ENCODE measurements at places on chromosomes 7 and 10.

- DNase-seq: no peak
Observed at GRCh38 chr7:94127026-94127425, 122.9 kb upstream of the BET1 start.

DNA sequence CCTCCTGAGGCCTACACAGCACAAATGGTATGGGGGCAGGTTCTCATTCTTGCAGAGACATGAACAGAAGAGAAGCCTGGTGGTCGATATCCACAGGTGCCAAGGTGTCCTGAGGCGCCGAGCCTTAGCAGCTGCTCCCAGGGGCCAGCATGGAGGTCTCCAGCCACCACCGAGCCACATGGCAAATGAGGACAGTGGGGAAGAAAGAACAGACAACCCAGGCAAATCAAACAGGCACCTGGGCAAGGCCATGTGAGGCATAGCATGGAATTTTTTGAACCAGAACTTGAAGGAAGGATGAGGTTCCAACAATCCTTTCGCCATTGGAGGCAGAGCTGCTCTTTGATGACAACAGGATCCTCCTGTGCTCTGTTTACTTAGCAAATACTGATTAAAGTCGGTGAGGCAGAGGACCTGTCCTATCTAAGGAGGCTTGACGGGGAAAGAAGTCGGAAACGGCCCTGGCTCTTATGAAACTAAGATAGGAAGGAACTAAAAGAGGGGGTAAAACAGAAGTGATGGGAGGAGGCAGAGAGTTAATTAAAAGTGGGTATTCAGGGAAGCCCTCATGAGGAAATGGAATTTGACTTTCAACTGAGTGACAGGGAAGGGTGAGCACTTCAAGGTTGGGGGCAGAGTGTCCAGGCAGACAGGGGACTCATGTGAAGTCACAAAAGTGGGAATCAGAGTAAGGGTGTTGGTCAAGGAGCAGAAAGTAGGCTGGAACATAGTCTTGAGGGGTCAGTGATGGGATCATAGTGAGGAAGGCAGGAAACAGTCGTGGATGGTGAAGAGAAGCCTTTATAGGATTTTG is 8.6 kb upstream of the CALML3 start:
- no peak for DNase-seq

- DNase-seq: no peak
Observed at GRCh38 chr7:24965831-24966708, 13.9 kb downstream of the OSBPL3 start.

DNA sequence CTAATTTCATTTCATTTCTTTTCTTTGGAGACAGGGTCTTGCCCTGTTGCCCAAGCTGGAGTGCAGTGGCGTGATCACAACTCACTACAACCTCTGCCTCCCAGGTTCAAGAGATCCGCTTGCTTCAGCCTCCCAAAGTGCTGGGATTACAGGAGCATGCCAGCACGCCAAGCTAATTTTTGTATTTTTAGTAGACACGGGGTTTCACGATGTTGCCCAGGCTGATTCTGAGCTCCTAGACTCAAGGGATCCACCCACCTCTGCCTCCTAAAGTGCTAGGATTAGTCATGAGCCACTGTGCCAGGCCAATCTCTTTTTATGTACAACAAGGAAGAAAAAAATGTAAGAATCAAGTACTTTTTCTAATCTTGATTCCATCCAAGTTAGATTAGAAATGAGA is 10.7 kb upstream of the KMT2E start:
- no peak for DNase-seq

DNA sequence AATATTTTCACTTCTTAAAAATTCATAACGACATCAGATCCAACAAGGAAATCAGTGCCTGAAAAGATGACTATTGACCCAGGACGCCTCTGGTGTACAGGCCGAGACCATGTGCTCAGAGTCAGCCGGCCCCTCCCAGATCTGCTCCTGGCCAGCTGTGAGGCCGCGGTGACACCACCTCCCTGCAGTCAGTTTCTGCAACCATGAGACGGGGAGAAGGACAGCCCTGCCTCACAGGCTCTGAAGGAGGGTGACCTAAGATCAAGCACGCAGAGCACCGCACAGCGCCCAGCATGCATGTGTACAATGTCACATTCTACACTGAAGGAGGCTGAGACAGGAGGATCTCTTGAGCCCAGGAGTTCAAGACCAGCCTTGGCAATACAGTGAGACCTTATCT is 2.6 kb upstream of the GPER1 start:
- no peak for DNase-seq

DNA sequence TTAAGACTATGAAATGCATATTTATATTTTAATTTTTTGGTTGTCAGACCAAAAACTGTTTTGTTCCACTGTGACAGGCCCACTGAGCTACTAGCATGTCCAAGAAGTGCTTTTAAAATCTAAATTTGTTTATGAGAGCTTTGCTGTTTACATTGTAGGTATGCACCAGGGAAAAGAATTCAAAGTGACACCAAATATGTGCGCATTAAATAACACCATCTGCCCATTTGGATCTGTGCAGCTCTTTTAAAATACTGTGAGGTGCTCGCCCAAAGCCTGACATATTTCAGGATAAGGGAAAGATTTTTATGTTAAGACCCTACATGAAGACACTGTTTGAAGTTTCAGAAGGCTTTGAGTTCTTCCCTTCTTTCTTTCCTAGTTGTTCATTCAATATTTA is 162.9 kb downstream of the ST7 start:
- DNase-seq: no peak

DNA sequence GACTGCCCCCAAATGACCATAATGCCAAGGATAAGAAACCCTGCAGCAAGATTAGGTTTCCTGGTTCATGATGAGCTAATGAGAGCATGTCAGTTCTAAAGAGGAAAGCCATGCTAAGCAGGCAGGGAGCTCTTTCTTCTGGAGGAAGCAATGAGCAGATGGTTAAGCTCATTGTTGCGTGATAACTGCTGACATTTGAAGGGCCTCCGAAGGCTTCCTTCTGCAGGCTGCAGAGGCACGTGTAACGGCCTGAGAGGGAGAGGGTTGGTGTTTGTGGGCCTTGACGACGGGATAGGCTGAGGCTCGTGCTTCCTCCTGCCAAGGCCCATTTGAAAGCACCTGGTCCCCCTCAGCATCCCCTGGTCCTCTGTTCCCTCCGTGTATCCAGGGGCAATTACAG is 63.5 kb upstream of the BTBD16 start:
- DNase-seq: no peak

DNA sequence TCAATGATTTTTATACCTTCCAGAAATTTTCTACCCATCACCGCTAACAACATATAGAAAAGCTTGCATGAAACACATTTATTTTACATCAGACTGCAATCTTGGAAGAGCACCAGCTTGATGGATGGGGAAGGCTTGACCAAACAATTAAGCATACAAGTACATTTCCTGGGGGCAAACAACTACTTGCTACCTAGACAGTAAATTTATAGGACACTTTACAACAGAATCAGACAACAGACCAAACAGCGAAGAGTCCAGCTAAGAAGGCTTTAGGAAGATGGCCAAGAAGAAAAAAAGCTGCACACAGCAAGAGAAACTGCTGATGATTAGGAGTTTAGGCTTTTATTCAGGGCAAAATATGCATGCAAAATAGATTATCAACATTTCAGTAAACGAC is 8.0 kb downstream of the AASS start:
- no peak for DNase-seq

DNA sequence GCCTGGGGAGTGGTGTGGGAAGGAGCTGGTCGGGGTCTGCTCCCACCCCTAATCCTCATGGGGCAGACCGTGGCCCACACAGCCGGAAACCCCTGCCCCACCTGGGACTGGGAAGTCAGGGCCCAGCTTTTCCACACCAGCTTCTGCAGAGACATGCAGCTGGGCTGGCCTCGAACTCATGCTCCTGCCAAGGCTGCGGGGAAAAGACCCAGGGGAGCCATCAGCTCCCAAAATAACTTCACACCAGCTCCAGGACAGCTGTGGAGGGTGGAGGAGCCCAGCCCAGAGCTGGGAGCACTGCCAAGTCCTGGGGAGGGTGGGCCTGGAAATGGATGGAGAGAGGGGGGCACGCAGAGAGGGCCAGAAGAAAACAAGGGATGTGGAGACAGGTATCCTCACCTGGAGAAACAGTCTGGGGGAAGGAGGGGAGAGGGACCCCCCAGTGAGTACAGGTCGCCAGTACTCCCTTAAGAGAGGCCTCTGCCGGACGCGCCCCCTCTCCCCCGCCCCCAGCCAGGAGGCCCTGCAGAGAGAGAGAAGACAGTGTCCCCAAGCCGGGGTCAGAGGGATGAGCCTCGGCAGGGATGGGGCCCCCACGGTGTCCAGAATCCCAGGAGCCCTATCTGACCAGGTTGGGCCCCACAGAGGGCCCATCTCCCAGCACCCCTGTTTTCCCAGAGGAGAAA is 11.5 kb upstream of the GRIFIN start:
- DNase-seq: no peak

DNA sequence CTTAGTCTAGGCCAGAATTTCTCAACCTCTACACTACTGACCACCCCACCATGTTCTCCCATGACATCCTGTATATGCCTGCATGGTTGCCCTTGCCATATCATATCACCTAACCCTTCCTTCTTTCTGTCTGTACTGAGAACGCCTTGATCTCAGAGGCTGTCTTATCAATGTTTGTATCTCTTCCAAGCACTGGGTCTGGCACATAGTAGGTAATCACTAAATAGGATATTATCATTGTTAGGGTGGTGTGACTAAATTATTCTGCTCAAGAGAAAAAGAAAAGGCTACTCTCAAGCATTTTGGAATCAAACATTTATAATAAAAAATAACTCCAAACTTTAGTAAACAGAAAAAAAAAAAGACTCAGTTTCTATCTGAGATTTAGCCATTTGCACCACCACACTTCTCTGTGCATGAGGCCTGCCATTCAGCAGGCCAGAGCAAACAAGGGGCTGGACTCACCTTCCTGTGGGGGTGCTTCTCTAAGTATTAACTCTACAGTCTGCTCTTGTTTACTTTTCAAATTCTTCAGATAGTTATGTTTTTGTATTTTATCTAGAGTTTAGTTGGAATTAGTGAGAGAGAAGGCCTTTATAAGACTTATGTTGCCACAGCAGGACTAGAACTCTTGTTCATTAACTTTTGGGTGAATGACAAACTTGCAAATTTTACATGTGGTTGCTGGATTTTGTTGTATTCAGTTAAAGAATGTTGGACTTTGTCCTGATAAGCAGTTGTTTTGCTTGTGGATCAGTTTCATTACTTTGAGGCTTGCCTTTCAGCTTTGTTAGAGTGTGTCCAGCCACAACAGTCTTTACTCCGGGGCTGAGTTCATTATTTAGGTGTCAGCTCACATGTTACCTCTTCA is 5.4 kb downstream of the AGBL3 start:
- no peak for DNase-seq

GRCh38 chr7:767580-767940 is 40.5 kb upstream of the PRKAR1B start:
- no peak for DNase-seq

DNA sequence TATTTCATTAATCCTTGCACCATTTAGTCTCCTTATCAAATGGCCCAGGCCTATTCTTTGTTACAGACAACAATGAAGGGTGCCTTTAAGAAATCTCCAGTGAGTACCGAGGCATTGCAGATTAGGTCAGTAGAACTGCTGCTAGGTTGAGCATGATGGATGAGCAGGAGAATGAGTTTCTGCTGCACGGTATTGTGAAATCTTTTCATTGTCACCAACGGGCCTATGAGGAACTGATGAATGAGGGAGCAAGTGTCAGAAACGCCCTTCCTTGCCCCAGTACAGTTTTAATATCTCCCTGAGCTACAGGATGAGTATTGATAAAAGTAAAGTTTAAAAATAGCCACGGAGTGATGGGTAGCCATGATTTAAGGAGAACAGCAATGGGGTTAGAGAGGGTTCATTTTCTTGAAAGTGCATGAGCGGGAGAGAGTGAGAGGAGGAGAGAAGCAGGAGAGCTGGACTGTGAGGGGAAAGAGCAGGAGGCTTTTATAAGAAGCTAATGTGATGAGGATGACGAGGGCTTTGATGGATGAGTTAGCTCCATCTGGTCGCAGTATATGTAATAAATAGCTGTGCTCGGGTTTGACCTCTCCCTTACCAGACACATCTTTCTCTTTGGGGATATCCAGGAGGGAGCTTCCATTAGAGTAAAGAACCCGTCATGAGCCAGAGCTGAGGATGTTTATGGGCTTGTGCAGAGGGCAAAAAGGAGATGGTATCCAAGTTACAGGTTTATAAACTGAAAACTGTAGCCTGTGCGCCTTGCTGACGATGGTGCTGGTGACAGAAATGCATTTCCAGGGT is 526.1 kb downstream of the LRMDA start:
- no peak for DNase-seq

DNA sequence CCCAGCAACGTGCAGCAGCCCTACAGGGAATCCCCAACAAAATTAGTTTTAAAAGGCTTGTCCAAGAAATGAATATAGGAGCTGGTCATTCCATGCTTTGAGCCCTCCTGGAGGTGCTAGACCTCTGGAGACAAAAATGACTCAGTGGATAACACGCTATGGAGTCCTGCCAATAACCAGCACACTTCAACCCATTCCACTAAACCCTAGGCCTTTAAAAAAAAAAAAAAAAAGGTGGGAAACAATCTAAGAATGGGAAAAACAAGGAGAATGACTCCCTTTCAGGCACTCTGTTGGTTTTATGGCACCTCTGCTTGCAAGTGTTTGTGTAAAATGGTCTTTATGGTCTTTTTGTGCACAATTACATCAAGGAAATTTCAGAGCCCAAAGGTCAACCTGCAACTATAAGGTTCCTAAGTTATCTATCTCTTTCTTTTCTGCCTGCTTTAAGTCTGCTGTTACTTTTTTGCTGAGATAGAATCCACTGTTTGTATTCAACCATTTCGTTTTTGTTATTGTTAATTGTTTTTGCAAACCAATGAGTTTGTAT is 21.3 kb downstream of the AVL9 start:
- DNase-seq: no peak

DNA sequence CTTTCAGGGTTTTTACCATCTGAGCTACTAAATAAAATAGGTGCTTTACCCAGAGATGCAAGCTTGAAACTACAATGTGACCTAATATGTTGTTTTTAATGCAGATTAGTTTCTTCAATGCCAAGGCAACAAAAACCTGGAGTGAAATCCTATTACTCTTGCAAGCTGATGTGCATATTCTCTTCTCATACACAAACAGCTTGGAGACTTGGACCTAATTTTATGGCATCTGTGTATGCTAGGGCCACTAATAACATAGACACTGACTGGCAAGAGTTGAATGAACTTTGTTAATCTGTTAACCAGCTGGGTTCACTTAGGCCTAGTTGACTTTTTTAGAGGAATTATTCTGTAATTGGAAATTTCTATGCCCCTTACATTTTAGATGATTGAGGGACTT is 23.4 kb upstream of the SMIM30 start:
- DNase-seq: no peak

GRCh38 chr10:13750299-13751190 is 163.8 kb downstream of the PRPF18 start:
- DNase-seq: no peak

- DNase-seq: no peak
Observed at GRCh38 chr7:45027774-45028114, 27.7 kb downstream of the CCM2 start.

DNA sequence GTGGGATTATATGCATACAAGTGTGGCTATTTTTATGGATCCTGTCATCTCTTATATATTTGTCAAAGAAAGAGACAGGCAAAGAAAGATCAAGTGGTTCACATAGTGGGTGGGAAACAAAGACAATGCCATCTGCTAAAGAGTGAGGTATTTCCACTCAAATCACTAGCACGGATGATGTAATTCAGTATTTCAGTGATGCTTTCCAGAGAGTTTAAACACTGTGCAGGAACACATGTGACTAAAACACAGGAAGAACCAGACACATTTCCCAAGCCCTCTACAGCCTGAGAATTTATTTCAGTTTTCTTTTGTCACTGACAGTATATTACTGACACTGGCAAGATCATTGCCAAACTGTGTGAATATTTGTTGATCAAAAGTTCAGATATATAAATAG is 885.7 kb upstream of the CELF2 start:
- DNase-seq: no peak

- DNase-seq: no peak
Observed at GRCh38 chr7:4838626-4839334, 23.1 kb downstream of the PAPOLB start.

All from stimulated activated CD8-positive, alpha-beta memory T cell treated with anti-CD3 and anti-CD28 coated beads, Interleukin-7, amount 100 ng/mL, for 48 hours (primary cell).